Stimulated activated CD4-positive, alpha-beta T cell treated with anti-CD3 and anti-CD28 coated beads, Interleukin-1b, Interleukin-23, amount 100 ng/mL, for 1 hour (primary cell): ENCODE measurements at places on chromosomes 12 and 14.

DNA sequence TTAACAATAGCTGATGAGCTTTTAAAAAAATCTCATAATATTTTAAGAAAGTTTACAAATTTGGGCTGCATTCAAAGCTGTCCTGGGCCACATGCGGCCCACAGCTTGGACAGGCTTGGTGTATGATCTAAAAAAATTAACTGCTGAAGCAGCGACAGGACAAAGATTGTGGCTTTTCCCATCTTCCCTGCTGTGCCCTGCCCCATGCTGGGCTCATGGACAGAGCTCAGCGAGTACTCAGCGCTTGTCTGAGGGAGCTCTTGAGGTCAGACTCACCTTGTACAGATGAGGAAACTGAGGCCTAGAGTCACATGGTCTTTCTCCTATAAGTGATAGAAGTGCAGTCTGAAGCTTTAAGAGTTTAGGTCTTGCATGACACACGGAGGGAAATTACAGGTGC, 15.0 kb downstream of the EVL start:
- no peak for DNase-seq

GRCh38 chr12:59695379-59695778, 99.5 kb downstream of the SLC16A7 start:
- no peak for DNase-seq

GRCh38 chr14:100536721-100537445, 50.3 kb downstream of the BEGAIN start:
- no peak for DNase-seq

- no peak for DNase-seq
Observed at GRCh38 chr12:111546758-111547383, 52.2 kb downstream of the ATXN2 start.

- no peak for DNase-seq
Observed at GRCh38 chr14:104184911-104185499, 46.6 kb downstream of the KIF26A start.

GRCh38 chr14:30272848-30273832, 285.8 kb upstream of the G2E3 start:
- no peak for DNase-seq

DNA sequence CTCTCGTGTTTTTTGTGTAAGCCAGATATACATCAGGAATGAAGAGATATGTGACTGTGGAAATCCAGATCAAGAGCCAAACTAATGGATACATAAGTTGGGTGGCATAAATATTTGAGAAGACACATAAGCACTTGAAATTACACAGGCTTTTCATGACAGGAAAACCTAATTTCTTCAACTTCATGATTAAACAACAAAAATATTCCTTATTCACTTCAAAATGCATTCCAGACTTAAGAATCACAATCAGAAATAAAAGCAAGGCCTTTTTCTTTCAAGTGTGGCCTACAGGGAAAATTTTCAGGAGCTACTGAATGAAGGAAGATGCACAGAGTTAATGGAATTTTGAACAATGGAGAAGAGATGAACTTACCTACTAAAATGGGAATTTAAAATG, 515.6 kb downstream of the FOXG1 start:
- DNase-seq: no peak

DNA sequence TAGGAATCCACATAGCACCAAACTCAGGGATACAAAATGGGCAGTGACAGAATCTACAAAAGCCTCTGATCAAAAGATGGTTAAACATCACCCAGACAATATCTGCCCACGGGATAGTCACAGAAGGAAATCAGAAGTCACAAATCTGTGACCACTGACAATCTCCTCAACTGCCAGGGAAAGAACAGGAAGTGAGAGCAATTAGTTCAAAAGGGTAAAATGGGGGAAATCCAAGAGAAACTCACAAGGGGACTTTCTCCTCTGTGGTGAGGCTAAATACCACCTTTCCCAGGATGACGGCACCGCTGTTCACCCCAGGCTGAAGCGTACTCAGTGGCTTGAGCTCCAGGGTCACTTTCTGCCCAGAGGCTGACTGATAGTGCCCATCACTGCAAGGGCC, 10.7 kb downstream of the TTC5 start:
- DNase-seq: no peak

DNA sequence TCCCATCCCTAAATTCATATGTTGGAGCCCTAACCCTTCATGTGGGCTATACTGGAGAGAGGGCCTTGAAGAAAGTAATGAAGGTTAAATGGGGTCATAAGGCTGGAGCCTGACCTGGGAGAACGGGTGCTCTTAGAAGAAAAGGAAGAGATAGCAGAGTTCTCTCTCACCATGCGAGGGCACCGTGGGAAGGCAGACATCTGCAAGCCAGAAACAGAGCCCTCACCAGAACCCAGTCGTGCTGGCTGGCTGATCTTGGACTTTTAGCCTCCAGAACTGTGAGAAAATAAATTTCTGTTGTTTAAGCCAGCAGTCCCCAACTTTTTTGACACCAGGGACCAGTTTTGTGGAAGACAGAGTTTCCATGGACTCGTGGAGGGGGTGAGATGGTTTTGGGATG, 149.3 kb downstream of the ATP23 start:
- DNase-seq: no peak

- DNase-seq: no peak
Observed at GRCh38 chr12:3558854-3559253, 67.9 kb downstream of the PRMT8 start.
